ENCODE measurements at places on chromosomes 1 and 21. TPM values are rescaled to one million over a fixed set of nuclear protein-coding genes. Genes with fewer than 3 reads are reported as not detected.

LYPD8 gene
- polyA plus RNA-seq, result not detected

DNAJC6 gene
- polyA plus RNA-seq, result 27.0 TPM

S100A1 gene
- polyA plus RNA-seq, result 10.9 TPM

LCE1F gene
- not detected for polyA plus RNA-seq

NBPF4 gene
- polyA plus RNA-seq, result not detected

SLC22A15 gene
- polyA plus RNA-seq, result 11.4 TPM

KIAA1614 gene
- polyA plus RNA-seq, result 0.18 TPM

PKP1 gene
- polyA plus RNA-seq, result 0.08 TPM

KLHL17 gene
- polyA plus RNA-seq, result 0.73 TPM

SPRR2E gene
- polyA plus RNA-seq, result not detected

KLF17 gene
- polyA plus RNA-seq, result 1.5 TPM

ACOT7 gene
- 26.6 TPM for polyA plus RNA-seq

TRIM17 gene
- 1.8 TPM for polyA plus RNA-seq

ADAM30 gene
- not detected for polyA plus RNA-seq

SLAMF8 gene
- 24.2 TPM for polyA plus RNA-seq

OR2L5 gene
- polyA plus RNA-seq, result not detected

HAO2 gene
- 0.80 TPM for polyA plus RNA-seq

PRAMEF8 gene
- not detected for polyA plus RNA-seq

DEGS1 gene
- polyA plus RNA-seq, result 24.5 TPM

TNFRSF18 gene
- 1.5 TPM for polyA plus RNA-seq

S100A10 gene
- 439 TPM for polyA plus RNA-seq

CRB1 gene
- polyA plus RNA-seq, result 0.71 TPM

AUNIP gene
- polyA plus RNA-seq, result 1.2 TPM

SPRR2A gene
- polyA plus RNA-seq, result 0.98 TPM

PAPPA2 gene
- 0.05 TPM for polyA plus RNA-seq

AZIN2 gene
- 2.3 TPM for polyA plus RNA-seq

CFHR1 gene
- polyA plus RNA-seq, result 1.0 TPM

PLCH2 gene
- polyA plus RNA-seq, result 2.4 TPM

CDK18 gene
- 4.0 TPM for polyA plus RNA-seq

PFKFB2 gene
- 3.9 TPM for polyA plus RNA-seq

SEMA6C gene
- 14.9 TPM for polyA plus RNA-seq

MCOLN2 gene
- 27.4 TPM for polyA plus RNA-seq

SHE gene
- 11.4 TPM for polyA plus RNA-seq

PLA2G2D gene
- not detected for polyA plus RNA-seq

PTAFR gene
- 1.1 TPM for polyA plus RNA-seq

LRRC8B gene
- 7.7 TPM for polyA plus RNA-seq

IFI44 gene
- 87.1 TPM for polyA plus RNA-seq

CNN3 gene
- polyA plus RNA-seq, result 418 TPM

PODN gene
- polyA plus RNA-seq, result 22.0 TPM

GBP6 gene
- 0.24 TPM for polyA plus RNA-seq

LHX8 gene
- polyA plus RNA-seq, result not detected

OLFML3 gene
- 31.7 TPM for polyA plus RNA-seq

FCRLA gene
- polyA plus RNA-seq, result 0.15 TPM

MSTO1 gene
- polyA plus RNA-seq, result 44.0 TPM

NCMAP gene
- 0.09 TPM for polyA plus RNA-seq

C1orf185 gene
- polyA plus RNA-seq, result not detected

RGS1 gene
- 5.2 TPM for polyA plus RNA-seq

GLMP gene
- 97.8 TPM for polyA plus RNA-seq

UCHL5 gene
- 71.9 TPM for polyA plus RNA-seq

DIRAS3 gene
- polyA plus RNA-seq, result 11.5 TPM

NRDC gene
- polyA plus RNA-seq, result 180 TPM

IVL gene
- 0.30 TPM for polyA plus RNA-seq

MNDA gene
- polyA plus RNA-seq, result 13.1 TPM

DHX9 gene
- polyA plus RNA-seq, result 50.9 TPM

LIN28A gene
- not detected for polyA plus RNA-seq

MTMR11 gene
- 60.2 TPM for polyA plus RNA-seq

COX20 gene
- polyA plus RNA-seq, result 123 TPM

Measured in adrenal gland (tissue), 19 donors.